ENCODE measurements at places on chromosomes 12 and 14. TPM values are rescaled to one million over a fixed set of nuclear protein-coding genes. Genes with fewer than 3 reads are reported as not detected.

The KSR2 gene
- 2.3 TPM for total RNA-seq

The ADCY6 gene
- total RNA-seq, result 28.7 TPM

The IFI27 gene
- total RNA-seq, result 4.3 TPM

GRCh38 chr14:70049605-70050004 lies 139.1 kb downstream of the SLC8A3 start:
- no peak for ATAC-seq

GRCh38 chr12:62686938-62687337 lies 220.3 kb downstream of the MON2 start:
- ATAC-seq, result no peak

The HOXC12 gene
- 0.27 TPM for total RNA-seq

The TRAF3 gene
- total RNA-seq, result 35.7 TPM

The PIGH gene
- total RNA-seq, result 21.7 TPM

GRCh38 chr14:21749306-21749868 lies 75.8 kb upstream of the OR4E1 start:
- ATAC-seq, result peak; percentile 38

GRCh38 chr14:94816113-94816512 lies 46.2 kb upstream of the GSC start:
- no peak for ATAC-seq

DNA sequence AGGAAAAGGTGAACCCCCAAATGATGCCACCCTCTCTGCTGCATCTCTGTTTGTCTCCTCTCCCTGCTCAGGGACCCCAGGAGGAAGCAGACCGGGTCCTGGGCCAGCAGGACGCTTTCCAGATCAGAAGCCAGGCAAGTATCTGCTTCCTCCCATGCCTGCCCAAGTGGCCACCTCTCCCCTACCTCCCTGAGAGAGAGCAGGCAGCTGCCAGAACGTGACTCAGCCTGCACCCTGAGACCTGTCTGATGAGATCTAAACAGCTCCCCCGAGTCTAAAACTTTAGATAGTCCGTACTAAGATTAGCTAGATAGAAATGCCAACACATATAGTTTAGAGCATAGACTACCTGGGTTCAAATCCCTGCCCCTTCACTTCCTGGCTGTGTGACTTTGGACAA lies 31.2 kb upstream of the OAS1 start:
- no peak for ATAC-seq

- ATAC-seq, result no peak
Measured at GRCh38 chr12:15206338-15206737, 14.9 kb downstream of the RERG start.

GRCh38 chr12:127113945-127114344 lies 1153.0 kb upstream of the TMEM132C start:
- ATAC-seq, result no peak

Measured in motor neuron (in vitro differentiated cells).